Aorta (tissue), 5 donors: ENCODE measurements at places on chromosomes 11 and 22. TPM values are rescaled to one million over a fixed set of nuclear protein-coding genes. Genes with fewer than 3 reads are reported as not detected.
A peak's percentile ranks its signal among the peaks of the same experiment; 100 is the strongest.

Gene CAPN5
- 22.4 TPM for total RNA-seq

Gene RAB1B
- 111 TPM for total RNA-seq

Gene SHISA8
- not detected for total RNA-seq

Gene F2
- not detected for total RNA-seq

Gene FOXRED2
- total RNA-seq, result 4.6 TPM

GRCh38 chr22:28074526-28074925, 155.5 kb upstream of the PITPNB start:
- no peak overlapping the region for H3K27ac ChIP-seq
- H3K27me3 ChIP-seq, result no peaks in the 10 kb centered on the region
- H3K4me1 ChIP-seq, result peaks cover 5% of the 10 kb centered on the region
- no peak overlapping the region for H3K4me3 ChIP-seq
- no peak for DNase-seq

DNA sequence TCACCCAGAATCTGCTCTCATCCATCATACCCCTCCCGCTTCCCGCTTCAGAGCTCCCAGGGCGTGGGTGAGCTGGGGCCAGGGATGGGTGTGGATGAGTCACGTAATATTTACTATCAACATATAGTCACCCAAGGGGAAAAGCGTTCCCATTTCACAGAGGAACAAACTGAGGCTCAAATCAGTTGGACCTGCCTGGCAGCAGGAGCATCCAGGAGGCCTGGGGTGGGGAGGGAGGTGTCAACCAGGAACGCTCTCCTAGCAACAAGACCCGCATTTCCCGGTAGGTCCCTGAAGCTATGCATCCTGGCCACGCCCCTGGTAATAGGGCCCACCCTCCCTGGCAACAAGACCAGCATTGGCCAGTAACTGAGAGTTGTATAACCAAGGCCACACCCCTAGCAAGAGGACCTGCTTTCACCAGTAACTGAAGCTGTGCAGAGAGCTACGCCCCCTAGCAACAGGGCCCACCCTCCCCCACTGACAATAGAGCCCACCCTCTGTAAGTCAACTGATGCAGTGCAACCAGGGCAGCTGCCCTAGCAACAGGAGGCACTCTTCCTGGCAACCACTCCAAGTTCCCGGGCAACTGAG, 32.7 kb upstream of the TXNRD2 start:
- H3K27me3 ChIP-seq, result no peaks in the 10 kb centered on the region
- no peaks in the 10 kb centered on the region for H3K36me3 ChIP-seq
- no peak overlapping the region for H3K27ac ChIP-seq
- DNase-seq, result no peak
- no peaks in the 10 kb centered on the region for H3K4me1 ChIP-seq

DNA sequence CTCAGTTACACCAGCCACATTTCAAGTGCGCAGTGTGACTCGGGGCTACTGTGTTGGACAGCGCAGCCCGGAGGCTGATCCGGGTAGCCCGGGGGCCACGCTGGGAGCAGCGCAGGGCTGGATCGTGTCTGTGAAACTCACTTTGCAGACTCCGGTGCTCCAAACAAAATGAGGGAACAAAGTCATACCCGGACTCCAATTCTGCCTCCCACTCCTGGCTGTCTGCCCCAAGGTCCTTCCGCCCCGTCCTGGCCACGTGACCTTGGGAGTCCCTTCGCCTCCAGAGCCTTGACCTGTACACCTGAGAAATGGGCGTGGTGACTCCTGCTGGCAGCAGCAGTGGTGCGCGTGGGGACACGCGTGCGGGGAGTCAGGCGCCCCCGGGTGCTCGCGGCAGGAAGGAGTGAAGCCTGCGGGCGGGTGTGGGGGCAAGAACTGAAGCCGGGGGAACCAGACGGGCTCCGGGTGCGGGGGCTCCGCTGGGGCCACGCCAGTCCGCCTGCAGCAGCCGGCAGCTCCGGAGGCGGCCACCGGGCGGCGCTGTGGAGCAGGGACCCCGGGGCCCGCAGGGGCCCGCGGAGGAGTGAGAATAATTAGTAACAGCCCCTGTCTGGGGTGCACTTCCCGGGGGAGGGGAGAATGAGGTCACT, 42.4 kb downstream of the KCNJ4 start:
- peak; percentile 77 for DNase-seq
- no peak overlapping the region for H3K4me3 ChIP-seq
- no peak overlapping the region for H3K27ac ChIP-seq

DNA sequence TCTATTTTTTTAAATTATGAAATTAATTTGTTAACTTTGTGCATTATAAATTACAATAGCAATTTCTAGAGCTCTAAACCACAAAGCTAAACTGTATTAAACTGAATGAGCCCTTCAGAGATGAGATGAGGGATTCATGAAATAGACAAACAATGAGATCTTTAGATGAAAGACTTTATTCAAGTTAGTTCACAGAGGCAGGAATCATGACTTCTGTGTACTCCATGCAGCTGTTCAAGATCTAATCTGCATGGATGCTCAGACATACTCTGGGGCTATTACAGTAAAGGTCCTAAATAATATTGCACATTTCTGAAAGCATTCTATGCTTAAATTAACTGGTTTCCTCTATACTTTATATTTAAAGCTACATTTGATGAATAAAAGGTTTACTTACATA, 122.7 kb downstream of the FCHSD2 start:
- no peaks in the 10 kb centered on the region for H3K36me3 ChIP-seq
- H3K4me3 ChIP-seq, result no peak overlapping the region
- no peak overlapping the region for H3K27ac ChIP-seq

- no peak overlapping the region for H3K27ac ChIP-seq
- no peak overlapping the region for H3K4me3 ChIP-seq
- H3K27me3 ChIP-seq, result no peaks in the 10 kb centered on the region
- DNase-seq, result no peak
- H3K4me1 ChIP-seq, result no peaks in the 10 kb centered on the region
Measured at GRCh38 chr11:30282289-30282631, 40.6 kb upstream of the ARL14EP start.

DNA sequence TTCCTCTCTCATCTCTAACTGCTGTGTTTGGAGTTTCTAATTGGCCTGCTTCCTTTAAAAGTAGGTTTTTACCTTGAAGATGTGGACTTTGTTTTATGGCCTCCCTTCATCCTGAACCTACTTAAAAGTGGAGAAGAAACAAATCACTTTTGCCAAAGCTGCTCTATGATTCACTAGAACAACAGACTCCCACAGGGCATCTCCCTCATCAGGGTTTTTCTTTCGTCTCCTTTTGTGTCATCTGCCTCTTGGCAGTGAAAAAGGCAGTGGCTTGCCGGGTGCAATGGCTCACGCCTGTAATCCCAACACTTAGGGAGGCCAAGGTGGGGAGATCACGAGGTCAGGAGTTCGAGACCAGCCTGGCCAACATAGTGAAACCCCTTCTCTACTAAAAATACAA, 186.6 kb upstream of the MTNR1B start:
- no peak overlapping the region for H3K27ac ChIP-seq
- H3K27me3 ChIP-seq, result no peaks in the 10 kb centered on the region
- H3K4me1 ChIP-seq, result peaks cover 2% of the 10 kb centered on the region
- no peak for DNase-seq
- no peaks in the 10 kb centered on the region for H3K36me3 ChIP-seq

- H3K4me3 ChIP-seq, result no peak overlapping the region
- no peaks in the 10 kb centered on the region for H3K27me3 ChIP-seq
- H3K4me1 ChIP-seq, result no peaks in the 10 kb centered on the region
- no peak for DNase-seq
- H3K36me3 ChIP-seq, result no peaks in the 10 kb centered on the region
Measured at GRCh38 chr11:119892311-119892808, 163.4 kb upstream of the NECTIN1 start.

GRCh38 chr22:49887702-49888101, 30.5 kb downstream of the ALG12 start:
- DNase-seq, result no peak
- H3K36me3 ChIP-seq, result no peaks in the 10 kb centered on the region
- H3K4me3 ChIP-seq, result no peak overlapping the region

DNA sequence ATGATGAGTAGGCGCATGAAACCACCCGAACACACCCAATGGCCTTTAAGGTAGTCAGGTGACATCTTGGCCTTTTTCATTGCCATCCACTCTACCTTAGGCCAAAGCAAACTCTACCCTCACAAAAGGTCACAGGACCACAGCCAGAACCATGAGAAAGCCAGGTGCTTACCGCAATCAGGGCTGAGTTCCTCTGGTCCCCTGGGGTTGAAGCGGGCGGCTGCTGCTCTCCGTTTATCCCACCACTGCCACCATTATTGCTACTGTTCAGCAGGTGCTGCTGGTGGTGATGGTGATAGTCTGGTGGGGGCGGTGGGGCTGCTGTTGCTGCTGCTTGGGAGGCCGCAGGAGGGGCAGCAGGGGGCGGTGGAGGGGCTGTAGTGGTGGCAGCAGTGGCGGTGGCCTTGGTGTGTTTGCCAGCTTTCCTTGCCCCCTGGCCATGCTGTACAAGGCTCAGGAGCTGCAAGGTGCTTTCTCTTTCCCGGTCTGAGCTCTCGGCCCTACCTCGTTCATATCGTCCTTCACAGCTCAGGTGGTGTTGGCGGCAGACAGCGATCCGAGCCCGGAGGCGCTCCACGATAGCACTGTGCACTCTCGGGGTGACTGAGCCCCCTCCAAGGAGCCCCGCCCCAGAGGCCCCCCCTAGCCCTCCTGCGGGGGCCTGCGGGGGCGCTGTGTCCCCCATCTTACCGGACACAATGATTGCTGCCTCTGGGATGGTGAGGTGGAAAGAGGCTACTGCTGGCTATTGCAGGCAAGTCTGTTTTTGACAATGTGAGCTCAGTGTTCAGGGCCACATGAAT, 1.6 kb downstream of the MAML2 start:
- peak overlapping the region; percentile 89 for H3K27ac ChIP-seq
- H3K4me1 ChIP-seq, result peaks cover 16% of the 10 kb centered on the region
- no peaks in the 10 kb centered on the region for H3K27me3 ChIP-seq
- no peaks in the 10 kb centered on the region for H3K36me3 ChIP-seq
- H3K4me3 ChIP-seq, result peak overlapping the region; percentile 87

- no peak overlapping the region for H3K27ac ChIP-seq
- no peak for DNase-seq
- peak overlapping the region; percentile 32 for H3K4me3 ChIP-seq
- H3K27me3 ChIP-seq, result no peaks in the 10 kb centered on the region
- H3K4me1 ChIP-seq, result no peaks in the 10 kb centered on the region
- no peaks in the 10 kb centered on the region for H3K36me3 ChIP-seq
Measured at GRCh38 chr11:120564573-120565311, 53.2 kb downstream of the GRIK4 start.
